Stimulated activated CD8-positive, alpha-beta memory T cell treated with anti-CD3 and anti-CD28 coated beads, Interleukin-2, amount 100 ng/mL, for 48 hours (primary cell): ENCODE measurements at places on chromosomes 5 and 9.

- DNase-seq: no peak
Observed at GRCh38 chr9:120032639-120033038, 547.3 kb downstream of the CDK5RAP2 start.

GRCh38 chr9:100131875-100132430 lies 32.9 kb downstream of the INVS start:
- no peak for DNase-seq

DNA sequence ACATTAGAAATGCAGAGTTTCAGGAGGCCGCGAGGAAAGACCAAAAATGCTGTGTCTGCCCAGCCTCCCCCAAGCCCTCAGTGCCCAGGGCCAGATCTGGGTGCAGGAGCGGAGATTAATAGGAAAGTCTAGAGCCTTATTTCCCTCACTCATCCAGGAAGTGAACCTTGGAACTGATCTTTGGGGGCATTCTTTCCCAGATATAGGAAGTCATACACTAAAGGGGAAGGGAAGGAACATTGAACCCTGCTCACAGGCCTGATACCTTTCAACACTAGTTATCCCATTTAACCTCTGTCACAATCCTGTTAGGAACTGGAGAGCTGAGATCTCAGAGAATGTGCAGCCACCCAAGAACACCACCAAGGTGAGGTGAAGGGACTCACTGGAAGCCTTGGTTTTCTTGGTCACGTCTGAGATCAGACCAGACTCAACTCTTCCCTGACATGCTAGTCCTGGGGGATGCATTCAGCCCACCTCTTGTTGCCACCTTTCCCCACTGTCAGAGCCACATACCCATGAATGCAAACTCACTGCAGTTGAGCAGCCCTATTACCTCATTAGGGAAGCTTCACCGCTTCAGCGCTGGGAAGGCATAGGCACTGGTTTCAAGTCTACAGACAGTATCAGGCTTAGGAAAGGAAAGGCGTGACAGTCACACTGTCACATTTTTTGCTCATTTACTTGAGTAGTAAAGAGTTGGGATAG lies 95.0 kb downstream of the KIAA1958 start:
- no peak for DNase-seq

- DNase-seq: no peak
Observed at GRCh38 chr5:8456846-8457186, 587.9 kb downstream of the MTRR start.

GRCh38 chr5:61790678-61791077 lies 458.6 kb downstream of the ZSWIM6 start:
- no peak for DNase-seq

- DNase-seq: no peak
Observed at GRCh38 chr5:77953374-77953773, 177.2 kb upstream of the TBCA start.

DNA sequence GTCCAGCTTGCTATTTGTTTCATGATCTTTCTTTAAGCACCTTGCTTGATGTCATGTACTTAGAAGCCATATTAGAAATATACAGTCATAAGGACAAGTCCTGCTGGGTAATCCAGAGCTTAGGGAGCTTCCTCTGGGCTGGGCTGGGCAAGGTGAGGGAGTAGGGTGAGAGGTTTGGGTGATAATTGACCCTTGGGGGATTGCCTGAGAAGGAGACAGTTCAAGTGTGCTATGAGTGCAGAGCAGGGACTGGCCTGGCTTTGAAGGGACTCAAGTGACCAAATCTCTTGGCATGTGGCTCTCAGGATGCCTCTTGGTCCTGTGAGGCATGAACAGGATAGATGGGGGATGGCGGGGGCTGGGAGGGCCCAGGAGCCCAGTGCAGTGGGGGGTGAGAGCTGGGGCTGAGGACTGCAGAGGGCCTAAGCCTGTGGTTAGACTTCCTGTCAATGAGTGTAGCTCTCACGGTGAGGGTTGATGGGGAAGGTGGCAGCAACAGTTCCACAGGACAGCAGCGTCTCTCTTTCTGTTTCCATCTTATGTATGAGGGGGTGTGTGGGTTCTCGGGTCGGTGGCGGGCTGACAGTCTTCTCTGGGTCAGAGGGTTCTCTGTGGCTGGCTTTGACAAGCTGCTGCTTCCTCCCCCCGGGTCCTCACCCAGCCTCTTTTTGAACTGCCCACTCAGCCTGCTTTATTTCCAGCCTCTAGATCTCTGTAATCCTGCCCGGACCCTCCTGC lies 53.5 kb downstream of the RGS3 start:
- peak; percentile 75 for DNase-seq

DNA sequence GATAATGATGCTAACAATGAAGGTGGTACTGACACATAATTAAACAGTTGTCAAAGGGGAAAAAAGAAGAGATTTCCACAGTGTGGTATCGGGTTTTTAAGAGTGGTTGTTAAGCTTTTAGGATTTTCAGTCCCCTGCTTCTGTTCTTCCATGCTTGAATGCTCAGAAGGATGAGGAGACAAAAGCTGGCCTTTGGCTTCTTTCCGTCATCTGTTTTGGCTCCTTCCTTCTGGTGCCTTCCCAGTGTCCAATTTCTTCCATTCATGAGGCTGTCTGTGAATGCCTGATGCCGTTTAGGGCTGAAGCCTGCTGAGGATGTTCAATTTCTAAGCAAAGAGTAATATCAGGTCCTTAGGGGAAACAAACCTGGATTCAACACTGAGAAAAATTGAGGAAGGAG lies 179.6 kb upstream of the GLRA1 start:
- DNase-seq: no peak

DNA sequence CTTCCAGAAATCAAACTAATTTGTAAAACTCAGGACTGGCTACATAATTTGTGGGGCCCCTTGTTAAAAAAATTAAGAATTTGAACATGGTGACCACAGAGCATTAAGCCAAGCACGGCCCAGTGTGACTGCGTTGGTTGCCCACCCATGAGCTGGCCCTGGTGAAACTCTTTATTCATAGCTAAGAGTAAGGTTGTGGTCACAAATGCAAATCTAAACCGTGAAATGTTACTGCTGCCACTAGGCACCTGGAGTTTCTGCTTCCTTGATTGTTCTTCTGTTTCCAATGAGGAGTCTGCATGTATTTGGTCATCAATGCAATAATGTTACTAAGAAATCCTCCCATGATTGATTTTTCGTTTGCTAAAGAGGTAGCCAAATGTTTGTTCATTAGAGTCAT lies 4.2 kb downstream of the GCNT1 start:
- DNase-seq: no peak

DNA sequence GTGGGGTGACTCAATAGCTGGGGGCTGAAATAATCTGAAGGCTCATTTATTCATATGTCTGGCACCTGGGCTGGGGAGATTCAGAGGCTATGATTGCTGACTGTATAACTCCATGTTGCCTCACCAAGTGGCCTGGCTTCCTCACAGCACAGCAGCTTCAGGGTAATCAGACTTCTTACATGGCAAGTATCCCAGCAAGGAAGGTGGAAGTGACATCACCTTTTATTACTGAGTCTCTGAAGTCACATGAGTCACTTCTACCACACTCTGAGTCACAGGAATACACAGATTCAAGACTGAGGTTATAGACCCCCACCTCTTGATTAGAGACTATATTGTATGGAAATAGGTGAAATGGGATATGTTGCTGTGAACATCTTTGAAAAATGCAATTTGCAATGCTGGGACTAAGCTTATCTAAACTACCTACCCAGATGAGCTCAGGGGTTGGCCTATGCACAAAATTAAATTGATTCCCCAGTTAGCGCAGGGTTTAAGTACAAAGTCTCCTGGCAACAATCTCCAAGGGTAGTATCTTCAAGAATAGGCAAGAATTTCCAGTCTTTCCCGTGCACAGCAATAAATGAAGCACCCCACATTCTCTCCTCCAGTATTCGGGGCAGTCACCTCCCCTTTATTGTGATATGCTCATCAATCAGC lies 553.1 kb downstream of the LRRC70 start:
- DNase-seq: no peak

DNA sequence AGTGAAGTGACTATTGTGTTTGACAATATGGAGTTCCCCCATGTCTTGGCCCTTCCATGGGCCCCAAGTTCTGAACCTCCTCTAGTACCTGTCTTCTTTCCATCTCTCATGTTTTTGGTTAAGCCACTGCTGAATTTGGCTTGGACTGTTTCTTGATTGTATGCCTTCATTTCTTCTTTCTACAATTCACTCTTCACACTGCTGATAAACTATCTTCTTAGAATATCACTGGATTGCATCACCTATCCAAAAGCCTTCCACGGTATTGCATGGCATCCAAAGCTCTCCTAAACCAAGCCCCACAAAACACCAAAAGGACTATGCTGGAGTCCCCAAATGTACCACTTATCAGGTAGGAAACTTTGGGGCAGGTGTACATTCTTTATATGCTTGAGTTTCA lies 4.3 kb upstream of the POC5 start:
- DNase-seq: no peak

DNA sequence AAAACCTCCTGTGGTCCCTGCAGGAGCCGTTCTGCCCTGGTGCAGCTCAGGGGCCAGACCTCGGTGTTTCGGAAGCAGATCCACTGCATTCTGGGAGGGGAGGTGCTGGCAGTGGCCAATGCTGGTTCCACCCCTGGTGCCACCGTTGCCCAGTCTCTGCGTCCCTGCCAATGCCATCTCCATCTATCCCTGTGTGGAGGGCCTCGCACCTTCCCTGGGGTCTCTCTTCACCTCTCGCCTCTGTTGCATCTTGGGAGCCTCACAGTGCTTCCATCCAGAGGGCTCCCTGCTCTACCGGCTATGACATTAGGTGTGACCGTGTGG lies 15.3 kb downstream of the NCS1 start:
- no peak for DNase-seq
